Stimulated activated CD4-positive, alpha-beta T cell treated with anti-CD3 and anti-CD28 coated beads, TNF-alpha, amount 100 ng/mL, for 24 hours (primary cell): ENCODE measurements at places on chromosomes 13 and 19.

DNA sequence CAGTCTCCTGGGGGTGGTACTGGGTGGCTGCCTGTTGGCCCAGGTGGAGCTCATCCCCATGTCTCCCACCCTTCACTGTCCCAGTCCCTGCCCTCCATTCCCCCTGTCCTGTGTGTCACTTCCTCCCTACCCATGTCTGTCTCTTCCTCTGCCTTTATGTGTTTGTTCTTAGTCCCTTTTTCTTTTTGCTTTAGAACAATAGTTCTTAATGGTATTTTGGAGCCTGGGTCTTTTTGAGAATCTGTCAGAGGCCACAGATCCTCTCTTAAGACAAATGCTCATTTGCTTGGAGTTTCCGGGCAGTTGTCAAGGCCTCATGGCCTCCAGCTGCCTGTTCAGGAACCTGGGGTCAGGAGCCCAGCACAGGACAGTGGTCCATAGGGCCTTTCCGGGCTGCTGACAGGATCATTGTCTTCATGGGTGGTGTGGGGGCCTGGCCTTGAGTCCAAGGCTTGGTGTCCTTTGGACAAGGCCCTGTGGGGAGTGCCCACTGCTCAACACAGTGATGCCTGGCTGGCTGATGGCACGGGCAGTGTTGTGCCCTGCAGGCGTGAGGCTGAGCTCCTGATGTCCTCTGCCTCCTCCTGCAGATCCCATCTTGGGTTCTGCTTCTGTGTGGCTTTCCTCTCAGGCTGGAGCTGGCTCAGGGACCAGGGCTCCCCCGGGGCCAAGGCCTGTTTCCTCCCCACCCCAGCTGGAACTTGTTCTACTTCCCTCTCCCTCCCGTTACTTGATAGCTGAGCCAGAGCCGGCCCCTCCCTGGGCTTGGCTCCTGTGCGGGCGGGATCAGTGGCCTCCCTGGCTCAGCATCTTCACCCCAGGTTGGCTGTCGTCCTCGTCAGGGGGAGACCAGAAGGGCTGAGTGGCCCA is 3.5 kb downstream of the EGLN2 start:
- DNase-seq = no peak

DNA sequence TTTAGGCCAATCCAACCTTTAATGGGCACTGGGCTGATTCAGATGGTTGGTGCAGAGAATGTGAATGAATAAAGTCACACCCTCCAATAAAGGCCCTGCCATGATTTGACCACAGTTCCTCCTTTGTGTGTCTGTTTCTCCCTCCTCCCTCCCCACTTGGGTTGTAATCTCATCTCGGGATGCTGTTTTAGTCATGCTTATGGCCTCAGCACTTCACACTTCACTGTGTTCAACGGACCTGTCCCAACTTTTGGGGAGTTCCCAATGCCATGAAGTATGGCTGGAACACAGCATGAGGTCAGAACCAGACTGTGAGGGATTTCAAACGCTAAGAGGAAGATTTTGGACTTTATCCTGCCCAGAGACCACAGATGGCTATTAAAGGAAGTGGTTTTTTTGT is 5.6 kb upstream of the RAB8A start:
- DNase-seq = no peak

GRCh38 chr13:91086936-91087716 is 260.4 kb upstream of the MIR17HG start:
- no peak for DNase-seq

- DNase-seq = no peak
Measured at GRCh38 chr19:47781590-47782262, 3.2 kb downstream of the SELENOW start.

DNA sequence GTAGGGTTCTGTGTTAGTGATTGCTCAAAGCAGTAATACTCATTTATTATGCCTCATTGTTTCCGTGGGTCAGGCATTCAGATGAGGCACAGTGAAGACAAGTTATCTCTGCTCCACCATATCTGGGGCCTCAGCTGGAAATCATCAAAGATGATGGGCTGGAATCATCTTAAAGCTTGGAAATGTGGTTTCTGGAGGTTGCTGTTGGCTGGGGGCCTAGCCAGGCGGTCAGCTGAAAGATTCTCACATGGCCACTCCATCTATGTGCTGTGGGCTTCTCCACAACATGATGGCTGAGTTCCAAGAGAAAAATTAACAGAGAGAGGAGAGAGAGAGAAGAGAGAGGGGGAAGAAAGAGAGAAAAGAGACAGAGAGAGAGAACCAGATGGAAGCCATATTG is 75.5 kb downstream of the OLFM4 start:
- DNase-seq = no peak

- no peak for DNase-seq
Measured at GRCh38 chr19:14425696-14426138, 6.6 kb upstream of the DDX39A start.

GRCh38 chr19:44777715-44778347 is at the start of gene CBLC:
CBLC (plus strand) TSS chr19:44777890; CDS start chr19:44777932, 42 bp downstream.
- no peak for DNase-seq
